Transverse colon (tissue), 4 donors: ENCODE measurements at places on chromosomes 1 and 21. TPM values are rescaled to one million over a fixed set of nuclear protein-coding genes. Genes with fewer than 3 reads are reported as not detected.

DNA sequence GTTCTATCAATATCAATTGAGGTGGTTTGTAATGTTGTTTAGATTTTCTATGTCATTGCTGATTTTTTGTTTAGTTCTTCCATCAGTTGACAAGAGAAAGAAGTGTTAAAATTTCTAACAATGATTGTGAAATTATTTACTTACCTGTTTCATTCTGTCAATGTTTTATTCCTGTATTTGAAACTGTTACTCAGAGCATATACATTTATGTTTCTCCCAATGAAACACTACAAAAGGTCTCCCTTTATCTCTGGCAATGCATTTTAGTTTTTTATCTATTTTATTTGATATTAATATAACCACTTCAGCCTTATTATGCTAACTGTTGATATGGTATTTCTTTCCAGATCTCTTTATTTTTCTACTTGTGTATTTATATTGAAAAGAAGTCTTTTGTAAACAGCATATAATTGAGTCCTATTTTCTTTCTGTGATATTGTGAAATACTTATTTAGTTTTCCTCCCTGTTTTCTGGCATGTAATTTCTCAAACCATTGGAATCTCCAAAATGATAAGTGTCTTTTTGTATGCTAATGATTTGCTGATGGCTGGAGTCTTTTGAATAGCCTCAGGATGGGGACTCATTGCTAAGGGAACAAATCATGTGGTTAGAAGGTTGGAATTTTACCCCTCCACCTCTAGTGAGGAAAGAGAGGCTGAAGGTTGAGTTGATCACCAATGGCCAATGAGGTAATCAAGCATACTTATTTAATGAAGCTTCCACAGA lies 122.0 kb downstream of the ADSS2 start:
- DNase-seq: no peak

- no peak for DNase-seq
These were observed 85.5 kb downstream of the SYT2 start for GRCh38 chr1:202624781-202625108.

DNA sequence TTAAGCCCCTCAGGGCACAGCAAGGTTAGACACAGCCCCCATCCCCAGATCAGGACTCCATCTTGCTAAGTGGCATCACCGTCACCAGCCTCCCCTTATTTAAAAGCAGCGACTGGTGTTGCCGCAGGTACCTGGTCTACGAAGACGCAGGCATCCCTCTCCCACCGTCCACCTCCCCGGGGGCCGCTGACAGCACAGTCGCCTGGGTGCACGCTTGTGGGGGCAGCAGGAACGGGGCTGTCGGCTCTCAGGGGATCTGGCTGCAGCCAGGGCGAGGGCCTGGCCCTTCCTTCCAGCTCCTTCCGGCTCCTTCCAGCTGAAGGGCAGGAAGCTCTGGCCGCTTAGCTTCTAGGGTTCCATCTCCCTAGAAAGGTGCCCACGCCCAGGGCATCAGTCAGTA lies 17.6 kb upstream of the CCDC27 start:
- DNase-seq: no peak

DNA sequence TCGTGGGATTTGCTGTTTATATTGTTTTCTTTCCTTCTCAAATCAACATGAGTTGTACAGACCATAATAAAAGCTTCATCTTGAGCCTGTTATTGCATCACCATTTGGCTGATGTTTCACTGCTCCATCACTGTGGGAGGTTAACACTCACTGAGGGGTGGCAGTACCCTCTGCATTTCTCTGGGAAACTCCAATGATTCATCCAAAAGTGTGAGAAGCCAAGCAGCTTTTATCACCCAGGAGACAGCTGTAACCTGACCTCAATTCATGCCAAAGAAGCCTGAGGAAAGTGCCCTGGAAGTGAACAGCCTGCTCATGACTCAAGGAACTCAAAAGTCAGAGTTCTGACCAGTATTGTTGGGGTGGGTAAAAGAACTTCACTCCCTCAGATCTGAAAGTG lies 84.1 kb downstream of the GPR88 start:
- DNase-seq: no peak

DNA sequence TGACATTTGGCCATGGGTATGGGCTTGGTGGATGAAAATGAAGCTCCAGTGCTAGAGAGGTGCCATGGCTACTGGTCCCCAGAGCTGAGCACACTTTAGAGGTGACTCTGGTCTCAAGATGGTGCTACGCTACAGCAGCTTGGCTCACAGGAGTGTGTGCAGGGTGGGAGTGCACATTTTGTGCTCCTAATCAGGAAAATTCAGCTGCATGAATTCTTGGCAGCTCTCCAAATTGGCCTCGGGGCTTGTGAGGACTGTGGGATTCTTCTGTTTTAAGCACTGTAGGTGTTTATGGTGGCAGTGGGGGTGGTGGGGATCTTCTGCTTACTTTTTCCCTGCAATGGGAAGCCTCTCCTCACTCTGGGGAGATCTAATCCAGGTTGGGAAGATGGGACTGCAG lies 17.3 kb upstream of the TIPRL start:
- DNase-seq: no peak

GRCh38 chr1:89975540-89976125 lies 19.3 kb upstream of the ZNF326 start:
- DNase-seq: no peak

DNA sequence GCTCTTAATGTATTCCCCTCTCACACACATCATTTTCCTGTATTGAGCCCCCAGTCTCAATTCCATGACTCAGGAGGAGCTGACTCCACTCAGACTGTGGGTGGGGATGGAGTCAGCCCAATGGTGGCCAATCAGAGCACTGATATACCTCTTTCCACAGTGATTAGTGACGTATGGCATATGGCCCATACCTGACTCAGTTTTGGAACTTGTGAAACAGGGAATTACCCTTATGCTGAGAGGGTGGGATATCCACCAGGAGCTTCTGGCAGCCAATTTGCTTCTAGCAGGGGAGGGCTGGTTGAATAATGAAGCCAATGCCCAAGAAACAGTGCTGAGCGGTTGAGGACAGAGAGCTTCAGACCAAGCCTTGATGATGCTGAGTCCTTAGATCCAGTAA lies 86.4 kb upstream of the SPATA6 start:
- no peak for DNase-seq

DNA sequence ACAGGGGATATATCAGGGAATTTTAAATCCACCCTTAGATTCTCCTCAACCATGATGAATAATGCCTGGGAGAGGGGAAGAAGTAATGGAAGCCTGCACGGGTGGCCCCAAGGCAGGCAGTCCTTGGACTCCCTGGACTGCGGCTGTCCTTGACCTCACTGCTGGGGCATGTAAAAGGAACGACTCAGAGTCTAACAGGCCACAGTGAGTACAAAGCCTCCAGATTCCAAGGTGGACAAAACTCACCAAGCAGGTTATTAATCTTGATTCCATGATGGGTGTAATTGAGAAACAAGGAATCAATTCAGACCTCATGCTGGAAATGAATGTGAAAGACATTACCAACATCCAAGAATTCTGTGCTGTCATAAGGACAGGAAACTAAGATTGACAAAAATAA lies 13.0 kb upstream of the ARHGAP29 start:
- no peak for DNase-seq

DNA sequence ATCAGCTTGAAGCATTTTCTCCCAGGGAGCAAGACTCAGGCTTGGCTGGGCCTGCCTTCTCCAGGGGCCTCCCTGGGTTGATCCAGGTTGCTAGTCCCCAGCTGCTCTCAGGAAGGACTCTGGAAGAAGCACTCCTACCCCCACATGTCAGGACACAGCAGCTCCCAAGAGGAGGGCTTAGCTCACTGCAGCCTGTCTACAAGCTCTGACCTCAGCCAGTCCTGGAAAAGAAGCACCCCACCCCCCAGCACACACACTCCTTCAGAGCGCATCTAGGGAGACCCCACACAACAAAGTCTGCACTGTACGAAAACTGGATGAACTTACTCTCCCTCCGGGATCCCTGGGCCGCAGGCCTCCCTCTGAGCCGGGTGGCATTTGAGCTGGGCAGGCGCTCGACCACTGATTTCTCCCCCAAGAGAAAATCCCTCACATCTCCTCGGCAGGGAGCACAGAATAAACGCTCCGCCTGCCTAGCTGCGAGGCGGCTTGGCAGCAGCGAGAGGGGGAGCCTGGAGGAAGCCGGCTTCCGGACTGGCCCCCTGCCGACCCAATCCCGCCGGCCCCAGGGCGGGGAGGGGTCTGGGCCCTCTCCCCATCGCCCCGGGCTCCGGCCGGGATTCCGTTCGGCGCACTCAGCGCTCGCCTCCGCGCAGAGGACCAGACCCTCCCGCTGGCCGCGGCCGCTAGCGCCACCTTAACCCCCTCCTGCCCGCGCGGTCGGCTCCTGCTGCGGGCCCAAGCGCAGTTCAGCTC lies at the start of gene KCNA2:
KCNA2 (minus strand) TSS at position 458 of the 756 bp plus-strand sequence. CDS start 1,576 bp downstream, outside the sequence.
- DNase-seq: peak; percentile 22

DNA sequence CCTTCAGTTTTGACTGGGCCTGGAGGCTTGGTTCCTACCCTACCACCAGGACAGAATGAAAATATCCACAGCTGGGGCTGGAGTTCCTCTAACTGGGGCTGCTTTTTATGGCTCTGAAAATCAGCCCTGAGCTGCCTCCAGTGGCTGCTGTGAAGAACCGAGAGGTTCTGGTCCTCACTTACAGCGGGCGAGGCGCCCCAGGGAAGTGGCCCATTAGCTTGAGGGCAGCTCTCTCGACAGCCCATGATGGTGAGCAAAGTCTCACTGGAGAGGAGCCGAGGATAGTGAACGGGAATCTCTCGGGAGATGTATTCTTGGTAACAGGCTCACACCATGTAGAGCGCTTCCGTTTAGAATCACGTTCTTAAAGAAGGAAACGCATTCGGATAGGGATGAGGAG lies 459.7 kb downstream of the KIF26B start:
- DNase-seq: no peak

The SYNC gene
- total RNA-seq: 57.2 TPM

The IVNS1ABP gene
- 111 TPM for total RNA-seq

The AJAP1 gene
- total RNA-seq: 0.16 TPM

The TCEANC2 gene
- total RNA-seq: 1.4 TPM
